Activated naive CD4-positive, alpha-beta T cell treated with anti-CD3 and anti-CD28 coated beads, Interleukin-2, amount 10 ng/mL, durations not matched to agents 7 days and 5 days (primary cell): ENCODE measurements at places on chromosomes 5 and 9.

GRCh38 chr9:107749787-107750444, 260.3 kb upstream of the KLF4 start:
- DNase-seq, result no peak

- DNase-seq, result no peak
Observed at GRCh38 chr5:146399481-146399880, 47.7 kb upstream of the TCERG1 start.

DNA sequence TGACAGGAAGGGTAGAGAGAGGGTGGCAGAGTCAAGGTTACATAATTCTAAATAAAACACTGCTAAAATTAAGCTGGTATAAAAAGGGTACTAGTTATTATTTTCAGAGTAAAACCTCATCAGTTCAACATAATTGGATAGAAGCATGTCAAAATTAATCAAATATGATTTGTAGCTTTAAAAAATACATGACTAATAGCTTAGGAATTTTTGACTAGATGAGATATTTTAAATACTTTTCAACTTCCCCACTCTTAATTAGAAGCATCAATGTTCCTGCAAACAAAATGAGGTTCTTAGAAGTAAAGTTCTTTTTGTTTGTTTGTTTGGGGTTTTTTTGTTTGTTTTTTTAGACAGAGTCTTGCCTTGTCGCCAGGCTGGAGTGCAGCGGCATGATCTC, 29.1 kb downstream of the HTR4 start:
- DNase-seq, result no peak

GRCh38 chr9:82252116-82252515, 263.5 kb downstream of the SPATA31D1 start:
- DNase-seq, result no peak

DNA sequence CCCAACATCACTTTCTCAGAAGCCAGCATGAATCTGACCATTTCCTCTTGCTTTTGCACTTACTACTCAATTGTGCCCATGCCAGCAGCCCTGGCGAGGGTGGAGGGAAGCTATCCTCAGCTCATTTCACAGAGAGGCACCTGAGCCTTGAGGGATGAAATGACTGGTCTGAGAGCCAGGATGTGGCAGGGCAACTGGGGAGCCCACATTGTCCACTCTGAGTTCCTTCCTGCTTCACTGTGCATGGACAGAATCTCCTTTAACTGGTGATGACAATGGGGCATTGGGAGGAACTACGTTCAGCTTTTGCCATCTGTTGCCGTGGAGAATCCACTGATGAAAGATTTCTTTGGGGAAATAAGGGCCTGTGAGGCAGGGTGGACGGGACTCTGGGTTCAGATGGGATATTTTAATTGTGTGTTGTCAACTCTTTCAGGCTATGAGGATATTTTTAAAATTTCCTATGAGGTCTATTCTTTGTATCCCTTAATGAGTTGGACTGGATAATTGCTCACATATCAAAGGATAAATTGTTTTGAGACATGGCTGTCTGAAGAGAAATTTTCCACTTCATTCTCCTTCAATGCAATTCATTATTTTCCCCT, 78.3 kb downstream of the TNC start:
- DNase-seq, result no peak

DNA sequence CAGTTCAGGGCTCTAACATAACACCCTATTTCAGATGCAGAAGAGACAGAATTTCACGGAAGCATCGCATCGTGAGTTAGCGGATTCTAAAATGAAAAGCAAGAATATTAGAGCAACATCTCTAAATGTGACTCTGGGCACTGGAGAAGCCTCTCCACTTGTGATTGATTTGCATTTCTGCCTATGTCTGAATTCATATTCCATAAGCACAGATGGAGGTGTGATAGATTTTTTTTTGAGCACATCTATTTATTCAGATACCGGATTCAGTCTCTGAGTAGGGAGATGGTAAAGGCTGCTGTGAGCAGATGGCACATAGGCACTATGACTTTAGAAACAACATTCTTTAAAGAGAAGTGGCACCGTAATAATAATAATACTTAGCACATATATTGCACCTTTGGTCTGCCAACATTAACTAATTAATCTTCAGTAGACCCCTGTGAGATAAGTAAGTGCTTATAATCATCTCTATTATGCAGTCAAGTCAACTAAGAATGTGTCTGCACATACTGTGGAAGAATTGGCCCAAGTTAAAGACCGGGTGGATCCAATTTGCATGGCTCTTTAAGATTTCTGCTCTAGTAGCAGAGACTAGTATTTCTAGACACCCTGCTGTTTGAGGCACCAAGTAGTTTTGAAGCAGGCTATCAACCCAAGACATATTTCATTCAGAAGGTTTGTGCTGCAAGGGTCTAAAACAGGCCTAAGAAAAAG, 685.0 kb downstream of the CETN3 start:
- no peak for DNase-seq

DNA sequence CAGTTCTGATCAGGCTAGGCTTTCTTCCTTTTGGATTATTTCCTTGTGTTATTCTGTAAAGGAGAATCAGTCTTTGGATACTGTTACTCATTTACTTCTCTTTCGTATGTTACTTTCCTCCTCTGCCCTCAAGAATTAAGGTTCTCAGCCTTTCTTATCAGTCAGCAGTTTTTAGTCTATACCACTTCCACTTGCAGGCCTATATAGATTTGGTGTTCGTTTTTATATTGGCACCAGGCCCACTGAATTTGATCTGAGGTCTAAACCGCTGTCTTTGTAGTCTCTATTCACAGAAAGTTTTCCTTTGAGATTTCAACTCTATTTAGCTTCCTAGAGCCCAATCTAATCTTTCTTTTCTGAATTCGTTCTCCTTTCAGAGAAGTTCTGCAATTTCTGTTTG, 62.8 kb downstream of the ERBIN start:
- no peak for DNase-seq

DNA sequence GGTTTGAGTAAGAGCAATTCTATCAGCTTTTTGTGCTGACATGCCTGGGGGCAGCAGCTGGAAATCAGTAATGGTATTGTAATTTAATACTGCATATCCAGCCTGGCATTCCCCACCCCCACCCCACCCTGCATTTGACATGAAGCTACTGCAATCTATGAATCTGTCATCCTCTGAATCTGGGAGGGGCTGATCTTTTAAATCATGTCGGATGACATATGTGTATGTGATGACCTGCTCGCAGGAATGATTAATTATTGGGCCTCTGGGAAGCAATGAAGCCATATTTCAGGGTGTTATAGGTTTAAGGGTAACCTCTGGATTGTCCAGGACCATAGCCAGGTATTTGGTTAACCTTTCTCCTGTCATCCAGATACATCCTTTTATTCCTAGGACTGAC, 64.6 kb upstream of the RASGRF2 start:
- DNase-seq, result no peak

DNA sequence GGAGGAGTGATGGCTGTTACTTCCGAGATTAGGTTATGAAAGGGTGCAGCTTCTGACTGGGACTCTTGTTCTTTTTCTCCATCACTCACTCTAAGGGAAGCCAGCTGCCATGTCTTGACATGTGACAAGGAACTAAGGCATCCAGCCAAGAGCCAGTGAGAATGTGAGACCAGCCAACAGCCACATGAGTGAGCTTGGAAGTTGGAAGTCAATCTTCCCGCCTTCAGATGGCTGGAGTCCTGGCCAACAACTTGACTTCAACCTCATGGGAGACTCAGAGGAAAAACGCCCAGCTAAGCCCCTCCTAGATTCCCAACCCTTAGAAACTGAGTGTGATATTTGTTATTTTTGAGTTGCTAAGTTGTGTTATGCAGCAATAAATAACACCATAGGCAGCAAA, 201.1 kb downstream of the SNX18 start:
- DNase-seq, result no peak

DNA sequence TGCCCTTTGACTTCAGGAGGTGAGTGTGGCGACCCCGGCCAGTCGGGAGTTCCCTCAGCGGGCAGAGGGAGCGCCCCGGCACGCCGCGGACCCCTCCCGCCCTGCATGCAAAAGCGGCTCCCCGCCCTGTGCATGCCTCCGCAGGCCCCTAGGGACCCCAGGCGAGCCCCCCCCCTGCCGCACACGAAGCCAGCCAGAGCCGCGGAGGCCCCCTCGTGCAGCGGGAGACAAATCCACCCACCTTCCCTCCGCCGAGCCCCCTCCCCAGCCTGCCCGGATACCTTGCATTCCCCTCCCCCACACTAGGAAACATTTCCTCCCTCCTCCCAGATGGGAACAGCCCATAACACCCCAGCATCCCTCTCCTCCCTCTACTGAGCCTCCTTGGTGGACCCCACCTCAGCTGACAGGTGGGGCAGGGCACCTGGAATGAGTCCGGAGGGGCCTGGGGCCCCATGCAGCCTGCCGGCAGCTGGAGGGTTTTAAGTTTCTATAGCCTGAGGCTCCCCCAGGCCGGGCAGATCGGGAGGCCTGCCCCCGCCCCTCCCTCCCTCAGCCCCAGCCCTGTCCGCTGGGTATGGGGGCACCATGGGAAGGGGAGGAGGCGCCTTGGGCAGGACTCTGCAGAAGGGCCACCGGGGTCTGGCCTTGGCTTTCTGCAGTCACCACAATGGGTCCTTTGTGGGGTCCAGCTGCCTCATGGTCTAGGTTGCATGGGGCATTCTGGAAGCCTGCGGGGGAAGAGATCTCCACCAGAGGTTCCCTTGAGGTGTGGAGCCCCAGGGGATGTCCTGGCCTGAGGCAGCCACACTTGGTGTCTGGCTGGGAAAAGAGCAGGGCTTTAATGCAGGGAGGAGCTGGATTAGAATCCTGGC, 601 bp downstream of the ERGIC1 start:
- DNase-seq, result peak; percentile 34

- DNase-seq, result no peak
Observed at GRCh38 chr9:69805962-69806515, 14.6 kb upstream of the CFAP95 start.

DNA sequence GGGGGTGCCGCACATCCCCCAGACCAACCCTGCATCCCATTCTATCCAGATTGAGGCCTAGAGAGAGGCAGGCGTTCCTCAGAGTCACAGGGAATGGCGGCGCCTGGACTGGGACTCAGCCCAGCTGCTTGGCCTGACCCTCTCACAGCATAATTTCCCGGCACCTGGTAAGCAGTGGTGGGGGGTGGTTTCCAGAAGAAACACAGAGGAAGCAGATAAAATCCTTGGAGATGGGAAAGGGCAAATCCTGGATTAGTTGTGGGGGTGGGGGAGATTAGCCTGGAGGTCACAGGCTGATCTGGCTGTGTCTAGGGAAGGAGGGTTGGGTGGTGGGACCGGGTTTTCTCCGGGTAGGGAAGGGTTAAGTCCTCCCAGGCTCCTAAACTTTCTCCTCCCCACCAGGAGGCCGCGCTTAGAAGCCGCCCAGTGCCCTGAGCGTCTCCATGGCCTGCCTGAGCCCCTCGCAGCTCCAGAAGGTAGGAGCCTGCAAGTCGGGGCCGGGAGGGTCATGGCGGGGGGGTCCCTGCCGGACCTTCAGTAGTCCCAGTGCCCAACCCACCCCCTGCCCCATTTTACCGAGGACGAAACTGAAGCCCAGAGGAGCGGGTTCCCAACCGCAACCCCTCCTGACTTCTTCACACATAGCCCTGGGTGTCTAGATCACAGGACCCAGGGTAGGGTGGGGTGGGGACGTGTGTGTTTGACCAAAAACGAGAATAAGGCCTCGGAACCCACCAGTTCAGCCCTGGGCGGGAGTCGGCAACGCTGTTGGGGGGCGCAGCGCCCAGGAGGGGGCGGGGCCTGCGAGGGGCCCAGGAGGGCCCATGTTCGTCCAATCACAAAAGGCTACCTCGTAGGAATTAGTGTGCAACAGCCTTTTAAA, 1.3 kb downstream of the PHYHD1 start:
- no peak for DNase-seq

- DNase-seq, result no peak
Observed at GRCh38 chr5:109718632-109719031, 28.9 kb downstream of the MAN2A1 start.

- DNase-seq, result no peak
Observed at GRCh38 chr5:181086026-181086883, 44.7 kb downstream of the OR2V1 start.

DNA sequence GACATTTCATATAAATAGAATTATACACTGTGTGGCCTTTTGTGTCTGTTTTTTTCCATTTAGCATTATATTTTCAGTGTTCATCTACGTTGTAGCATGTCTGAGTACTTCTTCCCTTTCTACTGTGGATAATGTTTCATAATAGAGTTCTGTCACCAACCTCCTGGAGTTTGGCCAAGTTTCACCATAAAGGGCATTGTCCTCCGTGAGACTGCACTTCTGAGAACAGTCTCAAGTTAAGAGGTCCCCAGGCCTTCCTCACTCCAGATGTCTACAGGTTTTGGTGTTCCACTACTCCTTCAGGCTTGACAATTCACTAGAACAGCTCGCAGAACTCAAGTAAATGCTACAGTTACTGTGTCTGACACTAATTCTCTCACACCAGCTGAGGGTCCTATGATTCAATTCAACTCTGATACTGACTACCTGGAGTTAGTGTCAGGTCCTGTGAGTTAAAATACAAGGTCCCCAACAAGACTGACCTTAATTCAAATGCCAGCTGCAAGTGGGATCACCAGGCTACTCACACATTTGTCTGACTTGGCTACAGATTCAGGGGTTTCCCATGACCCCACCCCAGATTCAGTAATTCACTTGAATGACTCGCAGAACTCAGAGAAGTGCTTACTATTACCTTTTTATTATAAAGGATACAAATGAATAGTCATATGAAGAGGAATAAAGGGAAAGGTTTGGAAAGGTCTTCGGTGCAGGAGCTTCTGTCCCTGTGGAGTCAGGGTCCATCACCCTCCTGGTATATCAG, 31.1 kb downstream of the SLC35A4 start:
- no peak for DNase-seq

DNA sequence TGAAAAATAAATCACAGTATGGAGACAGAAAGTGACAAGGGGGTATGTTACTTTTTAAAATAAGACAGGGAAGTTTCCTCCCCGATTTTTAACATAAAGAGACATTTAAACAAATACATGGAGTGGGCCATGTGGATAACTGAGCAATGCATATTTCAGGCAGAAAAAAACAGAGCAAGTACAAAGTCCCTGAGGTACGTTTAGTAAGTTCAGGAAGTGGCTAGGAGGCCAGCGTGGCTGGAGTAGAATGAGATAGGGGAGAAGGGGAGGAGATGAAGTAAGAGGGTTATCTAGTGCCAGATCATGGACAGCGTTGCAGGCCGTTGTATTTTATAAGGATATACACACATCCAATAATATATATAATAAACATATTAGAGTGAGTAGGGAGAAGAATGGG, 84.2 kb upstream of the ELL2 start:
- no peak for DNase-seq

DNA sequence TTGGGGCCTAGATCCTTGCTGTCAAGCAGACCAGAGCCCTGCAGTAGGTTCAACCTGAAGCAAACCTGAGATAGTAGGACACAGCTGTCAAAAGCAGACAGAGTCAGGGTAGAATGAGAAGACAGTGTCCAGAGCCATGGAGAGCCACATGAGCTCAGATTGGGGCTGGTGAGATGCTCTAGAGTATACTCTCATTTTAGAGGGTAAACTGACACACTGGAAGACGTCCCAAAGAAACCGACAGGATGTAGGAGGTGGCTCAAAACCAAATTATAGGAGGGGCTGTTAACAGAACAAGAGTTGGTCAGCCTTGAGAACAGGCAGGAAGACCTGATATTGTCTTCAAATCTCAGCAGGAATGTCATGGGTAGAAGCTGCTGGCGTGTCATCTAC, 11.5 kb downstream of the CCDC69 start:
- no peak for DNase-seq
